ENCODE measurements at places on chromosomes 3 and 15.
A peak's percentile ranks its signal among the peaks of the same experiment; 100 is the strongest.

DNA sequence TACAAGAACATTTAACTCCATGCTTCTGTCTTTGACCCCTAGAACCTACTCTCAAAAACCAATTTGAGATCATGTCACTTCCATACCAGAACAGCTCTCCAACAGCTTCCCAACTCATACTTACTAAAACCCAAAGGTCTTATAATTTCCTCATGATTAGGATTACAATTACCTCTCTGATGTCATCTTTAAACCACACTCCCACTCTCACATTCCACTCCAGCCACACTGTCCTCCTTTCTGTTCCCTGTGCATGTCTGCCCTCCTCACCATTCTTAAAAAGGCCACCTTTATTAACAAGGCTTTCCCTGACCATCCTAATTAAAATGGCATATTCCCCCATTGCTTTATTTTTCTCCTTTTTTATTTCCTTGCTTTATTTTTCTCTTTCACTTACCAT, 18.9 kb downstream of the PHC3 start:
- no peak for DNase-seq

GRCh38 chr3:58117561-58118181, 93.1 kb downstream of the DNASE1L3 start:
- peak; percentile 91 for DNase-seq

DNA sequence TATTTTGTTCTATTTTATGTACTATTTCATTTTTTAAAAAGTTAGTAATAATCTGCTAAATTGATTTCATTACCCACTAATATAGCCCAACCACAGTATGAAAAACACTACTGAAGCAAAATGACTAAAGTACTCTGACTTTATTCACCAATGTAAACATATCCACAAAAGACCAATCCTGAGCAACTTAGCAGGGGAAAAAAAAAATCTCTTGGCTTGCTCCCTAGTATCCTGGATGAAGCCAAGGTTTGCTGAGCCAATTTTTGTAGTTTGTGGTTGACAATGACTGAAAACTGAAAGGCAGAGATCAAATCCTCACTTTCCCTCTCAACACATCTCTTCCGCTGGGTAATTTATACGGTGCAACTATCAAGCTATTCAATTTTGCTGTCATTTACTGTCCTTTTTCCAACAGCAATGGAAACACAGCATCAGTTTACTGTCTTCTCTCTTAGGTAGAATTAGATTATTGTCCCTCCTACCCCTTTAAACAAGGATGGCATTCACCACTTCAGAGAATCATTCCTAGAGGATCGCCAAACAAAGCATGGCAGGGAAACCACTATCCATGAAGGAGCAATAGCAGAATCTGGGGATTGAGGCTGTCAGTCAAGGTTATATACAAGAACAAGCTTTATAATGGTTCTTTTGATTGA, 149.7 kb downstream of the THRB start:
- DNase-seq, result peak; percentile 34

GRCh38 chr15:29090617-29091466, 178.8 kb downstream of the NSMCE3 start:
- DNase-seq, result no peak

DNA sequence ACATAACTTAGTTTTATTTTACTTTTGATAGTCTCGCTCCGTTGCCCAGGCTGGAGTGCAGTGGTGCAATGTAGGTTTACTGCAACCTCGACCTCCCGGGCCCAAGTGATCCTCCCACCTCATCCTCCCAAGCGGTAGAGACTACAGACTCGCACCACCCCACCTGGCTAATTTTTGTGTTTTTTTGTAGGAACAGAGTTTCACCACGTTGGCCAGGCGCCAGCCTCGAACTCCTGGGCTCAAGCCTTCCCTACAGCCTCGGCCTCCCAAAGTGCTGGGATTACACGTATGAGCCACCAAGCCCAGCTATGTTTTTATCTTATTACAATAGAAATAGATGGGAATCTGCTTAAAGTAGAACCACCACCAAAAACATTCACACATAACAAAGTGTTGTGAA, 2.9 kb downstream of the RNU5A-1 start:
- DNase-seq, result no peak

GRCh38 chr3:133037436-133037835, 755 bp upstream of the TMEM108 start:
- no peak for DNase-seq

DNA sequence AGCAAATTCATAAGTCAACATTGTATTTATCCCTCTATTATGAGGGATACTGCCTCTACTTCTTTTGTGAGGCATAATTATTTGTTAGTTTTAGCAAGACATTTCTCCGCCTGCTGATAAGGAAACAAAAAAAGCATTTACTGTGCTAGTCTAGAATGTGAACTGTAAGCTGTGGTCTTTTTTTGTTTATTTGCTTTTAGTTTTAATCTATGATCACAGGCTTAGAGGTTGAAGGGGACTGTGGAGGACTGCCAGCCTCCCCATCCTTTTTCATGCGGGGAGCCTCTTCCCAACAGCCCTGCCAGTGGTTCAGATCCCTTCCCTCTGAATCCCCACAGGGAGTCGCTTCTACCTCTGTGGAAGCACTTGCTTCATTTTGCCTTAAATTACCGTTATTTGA, 331.0 kb upstream of the ROPN1 start:
- no peak for DNase-seq

GRCh38 chr3:188853856-188854771, 317.7 kb upstream of the TPRG1 start:
- DNase-seq, result peak; percentile 98

DNA sequence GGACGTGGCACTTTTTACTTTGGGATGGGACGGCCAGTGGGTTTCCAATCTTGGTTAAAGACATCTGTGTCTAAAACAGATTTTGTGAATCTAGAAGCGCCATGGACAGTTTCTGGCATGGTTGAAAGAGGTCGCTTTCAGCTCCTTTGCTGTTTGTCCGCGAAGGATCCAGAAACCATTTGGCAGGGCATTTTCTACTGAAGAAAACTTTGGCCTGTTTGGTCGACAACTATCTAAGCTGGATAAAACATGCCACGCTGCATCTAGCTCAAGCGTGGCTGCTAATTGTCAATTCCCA, 730 bp upstream of the RORA start:
- DNase-seq, result no peak

- DNase-seq, result peak; percentile 61
These were observed 26.5 kb downstream of the AKAP13 start for GRCh38 chr15:85406916-85407315.

DNA sequence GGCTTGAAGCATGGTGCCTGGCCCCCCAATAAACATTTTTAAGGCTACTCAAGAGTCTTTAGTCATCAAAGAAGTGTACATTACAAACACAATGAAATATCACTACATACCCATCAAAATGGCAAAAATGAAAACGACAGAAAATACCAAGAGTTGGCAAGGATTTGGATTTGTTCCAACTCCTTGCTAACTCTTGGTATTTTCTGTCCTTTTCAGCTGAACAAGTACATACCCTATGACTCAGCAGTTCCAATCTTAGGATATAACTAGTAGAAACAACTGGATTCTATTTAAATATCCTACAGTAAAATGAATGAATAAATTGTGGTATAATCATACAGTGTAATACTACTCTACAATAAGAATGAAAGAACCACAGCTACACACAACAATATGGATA, 25.1 kb upstream of the GABPB1 start:
- peak; percentile 52 for DNase-seq

- DNase-seq, result peak; percentile 38
These were observed 106.7 kb downstream of the GHSR start for GRCh38 chr3:172341482-172342059.

DNA sequence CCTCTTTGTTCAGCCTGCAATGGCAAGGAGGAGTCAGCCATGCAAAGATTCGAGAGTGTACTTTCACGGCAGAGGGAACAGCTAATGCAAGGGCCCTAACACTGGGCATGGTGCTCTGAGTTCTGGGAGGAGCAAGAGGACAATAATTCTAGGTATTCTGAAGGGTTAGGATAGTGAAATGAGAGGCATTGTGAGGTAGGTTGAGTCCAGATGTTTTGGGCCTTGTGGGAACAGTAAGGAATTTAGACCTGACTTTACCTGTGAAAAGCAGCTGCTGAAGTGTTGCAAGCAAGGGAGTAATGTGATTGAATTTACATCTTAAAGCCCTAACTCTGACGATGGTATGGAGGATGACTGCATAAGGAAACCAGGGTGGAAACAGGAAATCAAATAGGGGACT, 211.6 kb downstream of the CNTN3 start:
- no peak for DNase-seq

DNA sequence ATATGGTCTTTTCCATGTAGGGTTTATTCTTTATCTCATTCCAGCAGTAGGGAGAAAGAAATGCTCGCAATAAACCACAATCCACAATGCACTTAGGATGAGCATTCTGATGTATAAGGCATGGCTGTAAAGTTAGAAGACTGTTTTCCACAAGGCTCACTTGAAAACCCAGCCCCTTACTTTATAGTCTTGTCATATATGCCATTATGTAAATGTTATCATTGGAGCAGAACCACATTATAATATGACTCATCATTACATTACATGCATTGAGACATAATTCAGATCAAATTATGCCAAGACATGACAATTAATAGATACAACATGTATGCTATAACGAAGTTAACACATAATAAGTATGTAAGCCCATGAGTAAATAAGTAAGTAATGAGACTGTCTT, 348.1 kb downstream of the LSAMP start:
- no peak for DNase-seq

DNA sequence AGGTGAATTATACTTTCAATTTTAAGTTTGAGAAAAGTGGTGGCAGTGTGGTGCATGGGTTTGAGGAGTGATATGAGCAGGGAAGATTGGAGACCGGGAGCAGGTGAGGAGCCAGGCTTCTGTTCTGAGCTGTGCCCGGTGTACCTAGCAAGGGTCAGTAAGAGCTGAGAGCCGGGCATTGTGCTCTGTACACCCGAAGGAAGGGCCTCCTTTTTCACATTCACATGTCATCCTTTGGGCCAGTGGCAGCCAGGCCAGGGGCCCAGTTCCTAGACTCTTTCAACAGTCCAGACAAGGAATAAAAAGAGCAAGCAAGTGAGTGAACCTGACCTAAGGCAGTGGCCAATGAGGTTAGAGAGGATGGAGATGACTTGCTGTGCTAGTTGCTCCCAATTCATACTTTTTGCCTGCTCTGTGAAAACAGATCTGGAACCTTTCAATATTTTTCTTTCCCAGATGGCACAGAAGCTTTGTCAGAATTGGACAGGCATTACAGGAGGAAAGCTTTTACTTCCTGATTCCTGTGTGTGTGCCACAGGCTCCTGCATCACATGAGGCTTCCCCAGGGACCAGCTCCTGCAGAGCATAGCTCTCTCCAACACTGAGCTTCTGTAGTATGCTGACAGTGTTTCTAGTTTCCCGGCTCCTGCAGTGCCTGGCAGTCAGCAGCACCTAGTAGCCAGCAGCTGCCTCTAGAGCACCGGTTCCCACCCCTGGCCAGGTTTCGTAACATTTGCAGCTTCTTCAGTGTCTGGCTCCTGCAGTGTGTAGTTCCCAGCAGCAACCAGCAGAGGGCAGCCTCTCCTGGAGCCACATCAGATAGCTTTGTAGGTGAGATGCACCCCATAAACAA, 5.3 kb upstream of the TRA2B start:
- peak; percentile 77 for DNase-seq

DNA sequence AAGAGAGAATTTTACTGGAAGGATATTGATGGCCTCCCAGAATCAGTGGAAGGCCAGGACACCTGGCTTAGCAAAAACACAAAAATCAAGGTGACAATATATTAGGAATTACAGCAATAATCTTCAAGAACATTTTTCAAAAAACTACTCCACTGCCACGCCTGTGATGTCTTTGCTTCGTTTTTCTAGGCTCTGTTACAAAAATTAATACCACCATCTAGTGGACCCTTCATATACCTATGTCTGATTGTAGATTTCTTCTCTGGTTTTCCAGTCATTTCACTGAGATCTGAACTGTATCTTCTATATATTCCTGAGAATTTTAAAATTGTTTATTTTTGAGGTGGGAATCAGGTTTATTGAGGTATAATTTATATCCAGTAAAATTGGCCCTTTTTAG, 5.6 kb upstream of the SLC33A1 start:
- DNase-seq, result no peak

DNA sequence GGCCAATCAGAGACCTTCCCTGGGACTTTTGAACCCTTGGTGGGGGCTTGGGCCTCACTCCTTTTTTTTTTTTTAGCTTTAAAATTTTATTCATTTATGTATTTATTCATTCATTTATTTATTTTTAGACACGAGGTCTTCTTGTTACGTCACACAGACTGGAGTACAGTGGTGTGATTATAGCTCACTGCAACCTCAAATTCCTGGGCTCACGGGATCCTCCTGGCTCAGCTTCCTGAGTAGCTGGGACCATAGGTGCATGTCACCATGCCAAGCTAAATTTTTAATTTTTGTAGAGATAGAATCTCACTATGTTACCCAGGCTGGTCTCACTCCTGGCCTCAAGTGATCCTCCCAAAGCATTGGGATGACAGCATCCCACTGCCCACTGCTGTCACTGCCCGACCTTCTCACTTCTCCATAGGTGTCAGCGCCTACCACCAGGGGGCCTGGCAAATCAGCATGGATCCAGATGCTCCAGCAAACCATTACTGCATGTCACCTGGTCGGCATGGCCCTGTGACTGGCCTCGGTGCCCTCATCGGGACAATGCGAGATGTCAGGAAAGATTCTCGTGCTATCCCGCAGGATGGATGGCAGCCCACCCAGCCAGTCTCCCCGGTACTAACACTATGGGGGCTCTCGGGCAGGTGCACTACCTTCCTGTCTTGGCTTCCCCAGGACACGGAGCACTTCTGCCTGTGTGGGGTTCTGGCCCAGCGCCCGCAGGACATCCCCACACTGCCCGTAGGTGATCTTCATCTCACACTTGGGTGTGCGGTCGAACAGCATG, 3.0 kb downstream of the MYL3 start:
- DNase-seq, result no peak

DNA sequence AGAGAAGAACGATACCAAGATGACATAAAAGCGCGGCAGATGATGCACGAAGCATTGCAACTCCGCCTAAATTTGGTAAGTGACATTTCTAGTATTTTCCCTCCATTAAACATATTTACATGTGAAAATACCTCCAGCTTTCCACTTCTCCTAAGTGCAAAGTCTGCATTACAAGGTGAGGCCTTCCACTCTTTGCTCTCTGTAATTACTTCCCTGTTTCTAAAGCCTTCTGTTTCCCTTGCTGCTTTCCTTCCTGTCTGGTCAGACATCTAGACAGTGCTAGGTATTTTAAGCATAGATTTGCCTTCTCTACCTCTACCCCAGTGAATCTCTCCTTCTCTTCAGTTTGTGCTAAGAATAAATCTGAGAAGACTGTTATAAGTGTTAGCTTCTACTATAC, 1.9 kb downstream of the P2RY12 start:
- no peak for DNase-seq

Data from fibroblast of gingiva (primary cell).